Transverse colon (tissue), 4 donors: ENCODE measurements at places on chromosomes 12 and 14. TPM values are rescaled to one million over a fixed set of nuclear protein-coding genes. Genes with fewer than 3 reads are reported as not detected.

DNA sequence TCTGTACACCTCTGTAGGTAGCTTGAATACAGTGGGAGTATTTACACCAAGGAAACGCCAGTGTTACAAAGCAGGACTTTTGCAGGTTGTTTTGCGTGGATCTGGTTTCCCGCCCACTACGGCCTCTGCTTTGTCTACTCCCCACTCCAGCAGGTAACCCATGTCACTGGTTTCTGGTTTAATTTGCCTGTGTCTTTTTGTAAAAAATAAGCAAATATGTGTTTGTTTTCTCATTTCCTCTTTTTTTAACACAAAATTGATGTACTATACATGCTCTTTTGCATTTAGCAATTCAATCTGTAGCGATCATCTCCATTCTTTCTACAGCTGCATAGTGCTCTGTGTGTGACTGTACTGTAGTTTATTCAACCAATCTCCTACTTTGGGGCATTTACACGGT, 43.4 kb upstream of the SCN8A start:
- DNase-seq, result no peak

DNA sequence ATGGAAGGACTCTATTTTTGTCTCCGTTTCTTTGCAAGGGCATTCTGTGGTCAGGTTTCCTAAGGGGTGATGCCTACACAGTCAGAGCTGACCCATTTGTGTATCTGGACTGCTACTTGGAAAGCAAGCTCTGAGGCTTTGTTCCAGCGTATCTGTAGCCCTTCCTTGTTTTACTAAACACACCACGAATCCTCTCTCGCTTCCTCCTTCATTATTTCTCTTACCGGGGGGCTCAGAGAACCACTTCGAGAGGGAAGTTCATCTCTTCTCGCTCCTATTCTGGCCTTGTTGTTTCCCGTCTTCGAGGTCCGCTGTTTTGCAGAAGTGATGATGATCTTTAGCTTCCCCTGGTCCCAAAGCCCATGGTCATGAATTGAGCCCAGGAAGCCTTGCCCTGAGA, 164.7 kb downstream of the SSPN start:
- no peak for DNase-seq

DNA sequence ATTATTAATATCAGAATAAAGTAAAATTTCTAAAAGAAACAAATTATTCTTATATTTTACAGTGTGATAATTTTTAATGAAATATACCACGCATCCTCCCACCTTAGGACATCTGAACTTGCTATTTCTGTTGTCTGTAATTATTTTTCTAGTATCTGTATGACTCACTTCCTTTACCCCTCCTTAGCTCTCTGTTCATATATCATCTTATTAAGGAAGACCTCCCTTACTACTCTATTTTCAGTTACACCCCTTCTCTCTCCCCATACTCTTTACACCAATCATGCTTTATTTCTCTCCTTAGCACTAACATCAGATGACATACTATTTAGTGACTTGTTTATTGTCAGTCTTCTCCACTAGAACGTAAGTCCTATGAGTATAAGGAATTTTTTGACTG, 34.2 kb upstream of the C12orf50 start:
- no peak for DNase-seq

- DNase-seq, result no peak
These were observed 249.6 kb upstream of the TBX3 start for GRCh38 chr12:114933428-114934160.

SYCP3 gene
- total RNA-seq, result not detected
